Activated naive CD8-positive, alpha-beta T cell treated with anti-CD3 and anti-CD28 coated beads for 36 hours (primary cell): ENCODE measurements at places on chromosomes 1 and 21.

DNA sequence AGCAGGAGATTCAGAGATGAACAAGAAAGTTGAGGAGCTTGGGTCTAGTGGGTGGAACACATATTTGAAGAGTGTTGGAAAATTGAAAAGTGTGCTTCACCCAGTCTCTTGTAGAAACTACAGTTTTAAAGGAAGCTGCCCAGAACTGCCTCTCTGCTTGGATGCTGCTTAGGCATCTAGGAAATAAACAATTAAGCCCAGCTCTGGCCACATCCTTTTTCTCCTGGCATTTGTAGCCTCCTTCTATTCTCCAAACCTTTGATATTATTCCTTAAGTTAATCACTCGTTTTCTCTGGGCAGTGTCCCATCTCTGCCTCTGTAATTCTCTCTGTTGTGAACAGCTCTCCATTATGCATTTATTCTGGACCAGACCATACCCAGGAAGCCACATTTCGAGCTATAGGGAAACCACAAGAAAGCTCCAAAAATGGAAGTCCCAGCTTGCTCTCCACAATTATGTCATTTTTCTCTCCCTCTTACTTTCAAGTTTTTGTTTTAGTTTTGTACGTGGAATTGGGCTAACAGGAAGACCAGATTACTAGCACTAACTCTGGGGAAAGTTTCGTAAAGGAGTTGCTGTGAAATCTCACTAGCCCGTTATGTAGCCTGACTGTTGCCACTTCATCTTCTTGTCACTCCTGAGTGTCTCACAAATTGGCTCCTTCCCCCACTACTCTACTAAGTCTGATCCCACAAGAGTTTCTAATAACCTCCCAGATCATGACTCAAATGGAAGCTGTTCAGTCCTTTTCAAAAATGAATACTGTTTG, 102.2 kb downstream of the NTMT2 start:
- peak overlapping the region; percentile 17 for H3K27ac ChIP-seq
- H3K4me3 ChIP-seq = peak overlapping the region; percentile 6
- H3K27me3 ChIP-seq = peaks cover 5% of the 10 kb centered on the region
- H3K4me1 ChIP-seq = peaks cover 12% of the 10 kb centered on the region
- no peaks in the 10 kb centered on the region for H3K36me3 ChIP-seq

GRCh38 chr1:91148641-91149069, 126.8 kb upstream of the ZNF644 start:
- no peak overlapping the region for H3K4me3 ChIP-seq

DNA sequence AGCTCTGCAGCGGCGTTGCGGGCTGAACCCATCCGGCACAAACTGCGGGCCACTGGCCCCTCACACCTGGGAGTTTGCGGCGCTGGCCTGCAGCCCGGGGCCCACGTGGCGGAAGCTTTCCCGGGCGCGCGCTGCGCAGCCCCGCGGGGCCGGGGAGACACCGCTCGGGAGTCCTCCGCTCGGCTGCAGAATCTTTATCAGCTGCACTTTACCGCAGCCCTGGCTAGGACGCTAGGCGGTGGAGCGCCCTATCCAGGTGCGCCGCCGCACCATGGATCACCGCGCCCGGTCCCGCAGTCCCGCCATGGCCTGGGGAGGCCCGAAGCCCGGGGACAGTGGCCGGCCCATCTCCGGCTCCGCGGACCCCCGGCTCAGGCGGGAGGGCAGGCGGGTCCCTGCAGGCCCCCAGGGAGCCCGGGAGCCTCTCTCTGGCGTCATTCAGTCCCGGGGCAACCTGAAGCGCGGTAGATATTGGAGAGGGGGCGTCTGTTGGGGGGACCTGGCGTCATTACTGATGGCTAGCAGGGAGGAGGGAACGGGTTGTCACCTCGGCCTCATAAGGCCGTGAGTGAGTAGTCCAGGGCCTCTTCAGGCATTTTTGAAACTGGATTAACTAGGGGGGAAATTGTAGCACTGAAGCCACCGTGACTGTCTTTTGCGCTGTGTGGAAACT, 5.7 kb upstream of the OLIG2 start:
- DNase-seq = no peak
- peaks cover 85% of the 10 kb centered on the region for H3K27me3 ChIP-seq
- no peak overlapping the region for H3K27ac ChIP-seq
- peaks cover 21% of the 10 kb centered on the region for H3K4me1 ChIP-seq

- no peaks in the 10 kb centered on the region for H3K27me3 ChIP-seq
- H3K27ac ChIP-seq = no peak overlapping the region
- no peaks in the 10 kb centered on the region for H3K36me3 ChIP-seq
- DNase-seq = no peak
Observed at GRCh38 chr21:26374817-26375216, 198.3 kb downstream of the CYYR1 start.
